ENCODE measurements at places on chromosomes 4 and X. TPM values are rescaled to one million over a fixed set of nuclear protein-coding genes. Genes with fewer than 3 reads are reported as not detected.

Gene ZFP42
- not detected for total RNA-seq

GRCh38 chrX:39000802-39001201 lies 199.5 kb downstream of the MID1IP1 start:
- no peak for DNase-seq

- no peak for DNase-seq
Observed at GRCh38 chr4:16860516-16860915, 37.9 kb downstream of the LDB2 start.

DNA sequence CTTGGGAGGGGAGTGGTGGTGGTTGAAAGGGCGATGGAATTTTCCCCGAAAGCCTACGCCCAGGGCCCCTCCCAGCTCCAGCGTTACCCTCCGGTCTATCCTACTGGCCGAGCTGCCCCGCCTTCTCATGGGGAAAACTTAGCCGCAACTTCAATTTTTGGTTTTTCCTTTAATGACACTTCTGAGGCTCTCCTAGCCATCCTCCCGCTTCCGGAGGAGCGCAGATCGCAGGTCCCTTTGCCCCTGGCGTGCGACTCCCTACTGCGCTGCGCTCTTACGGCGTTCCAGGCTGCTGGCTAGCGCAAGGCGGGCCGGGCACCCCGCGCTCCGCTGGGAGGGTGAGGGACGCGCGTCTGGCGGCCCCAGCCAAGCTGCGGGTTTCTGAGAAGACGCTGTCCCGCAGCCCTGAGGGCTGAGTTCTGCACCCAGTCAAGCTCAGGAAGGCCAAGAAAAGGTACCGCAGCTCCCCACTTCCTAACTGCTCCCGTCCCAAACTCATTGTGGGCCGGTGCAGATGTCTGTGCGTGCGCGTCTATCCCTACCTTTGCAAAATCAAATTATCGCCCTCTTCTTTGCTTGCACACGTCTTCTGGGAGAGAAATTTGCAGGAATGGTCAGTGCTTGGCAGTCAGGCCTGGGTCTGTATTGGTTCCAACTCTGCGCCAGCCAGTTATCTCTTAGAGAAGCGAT lies 533 bp downstream of the IL15 start:
- no peak for DNase-seq

DNA sequence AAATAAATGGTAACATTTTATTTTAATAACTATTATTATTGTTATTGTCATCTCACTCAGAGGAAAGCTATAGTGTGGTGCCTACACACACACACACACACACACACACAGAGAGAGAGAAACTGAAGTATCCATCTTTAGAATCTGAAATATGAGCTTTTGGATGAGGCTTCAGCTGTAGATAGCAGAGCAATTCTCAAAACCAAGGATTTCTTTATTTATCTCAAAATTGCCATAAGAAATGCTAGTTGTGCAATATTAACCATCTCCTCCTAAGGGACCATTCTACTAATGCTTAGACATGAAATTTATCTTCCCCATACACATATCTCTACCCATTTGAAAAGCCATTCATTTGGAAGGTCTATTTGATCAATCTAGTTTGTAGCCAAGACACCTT lies 50.1 kb upstream of the SGMS2 start:
- no peak for DNase-seq

Gene GLRA3
- not detected for total RNA-seq

GRCh38 chr4:79170077-79170476 lies 155.8 kb downstream of the NAA11 start:
- DNase-seq = no peak

DNA sequence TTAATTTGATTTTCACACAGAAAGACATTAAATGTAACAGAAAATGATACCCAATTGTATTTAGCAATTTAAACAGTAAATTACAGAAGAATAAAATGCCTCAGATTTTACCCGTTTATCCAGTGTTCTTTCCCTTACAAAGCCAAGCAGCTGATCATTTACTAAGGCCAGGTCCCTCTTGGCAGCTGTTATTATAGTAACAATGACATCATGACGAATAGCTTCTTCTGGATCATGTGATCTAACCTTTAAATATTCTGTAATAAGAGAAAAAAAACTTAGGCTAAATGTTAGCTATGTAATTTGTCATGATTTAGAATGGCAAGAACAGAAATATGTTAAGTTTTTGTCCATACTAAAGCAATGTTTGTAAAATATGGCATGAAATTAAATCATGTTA lies 69.4 kb downstream of the PDS5A start:
- no peak for DNase-seq

DNA sequence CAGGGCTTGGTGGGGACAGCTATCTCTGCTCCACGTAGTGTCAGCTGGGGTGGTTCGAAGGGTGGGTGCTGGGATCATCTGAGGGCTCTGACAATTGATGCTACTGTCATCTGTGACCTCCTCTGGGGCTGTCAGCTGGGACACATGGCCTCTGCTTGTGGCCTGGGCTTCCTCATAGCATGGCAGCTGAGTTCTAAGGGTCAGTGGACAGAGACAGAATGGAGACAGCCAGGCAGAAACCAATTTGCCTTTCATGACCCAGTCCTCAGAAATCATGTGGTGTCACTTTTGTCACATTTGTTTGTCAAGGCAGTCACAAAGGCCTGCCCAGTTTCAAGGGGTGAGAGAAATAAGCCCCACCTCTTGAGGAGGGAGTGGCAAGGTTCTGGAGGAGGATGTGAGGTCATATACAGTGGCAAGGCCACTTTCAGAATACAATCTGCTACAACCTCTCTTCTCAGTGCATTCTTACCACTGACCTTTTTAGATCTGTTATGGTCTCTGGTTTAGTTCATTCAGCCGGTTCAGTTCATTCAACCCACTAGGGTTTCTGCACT lies 103.6 kb upstream of the BCOR start:
- DNase-seq = no peak

GRCh38 chr4:148034813-148035212 lies 302.9 kb downstream of the ARHGAP10 start:
- DNase-seq = no peak

Gene SLC6A8
- 1.1 TPM for total RNA-seq

All from activated T-cell treated with anti-CD3 and anti-CD28 coated beads, Interleukin-2, amount 50 U/mL, for 4 hours (primary cell).